Inflammatory macrophage (primary cell): ENCODE measurements at places on chromosomes 16 and 17.

- no peak for DNase-seq
Measured at GRCh38 chr17:9790889-9791876, at the start of gene DHRS7C. TSS of gene DHRS7C (minus strand) at chr17:9791592. CDS start at chr17:9791284, 308 bp downstream.

DNA sequence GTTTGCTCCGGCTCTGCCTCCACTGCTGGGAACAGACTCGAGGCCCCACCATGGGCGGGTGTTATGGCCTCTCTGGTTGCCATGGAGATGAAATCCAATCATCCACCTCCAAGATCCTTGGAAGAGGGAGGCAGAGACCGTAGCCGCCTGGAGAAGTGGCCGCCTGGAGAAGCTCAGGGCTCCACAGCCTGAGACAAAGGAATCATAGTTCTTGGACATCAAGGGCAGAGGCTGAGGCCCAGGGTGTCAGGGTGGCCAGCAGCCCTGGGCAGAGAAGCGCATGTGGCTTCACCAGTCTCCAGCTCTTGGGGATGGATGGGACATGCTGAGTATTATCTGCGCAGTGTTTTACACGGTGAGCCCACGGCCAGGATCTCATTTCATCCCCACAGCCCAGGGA is 36.2 kb downstream of the ABR start:
- DNase-seq, result no peak

DNA sequence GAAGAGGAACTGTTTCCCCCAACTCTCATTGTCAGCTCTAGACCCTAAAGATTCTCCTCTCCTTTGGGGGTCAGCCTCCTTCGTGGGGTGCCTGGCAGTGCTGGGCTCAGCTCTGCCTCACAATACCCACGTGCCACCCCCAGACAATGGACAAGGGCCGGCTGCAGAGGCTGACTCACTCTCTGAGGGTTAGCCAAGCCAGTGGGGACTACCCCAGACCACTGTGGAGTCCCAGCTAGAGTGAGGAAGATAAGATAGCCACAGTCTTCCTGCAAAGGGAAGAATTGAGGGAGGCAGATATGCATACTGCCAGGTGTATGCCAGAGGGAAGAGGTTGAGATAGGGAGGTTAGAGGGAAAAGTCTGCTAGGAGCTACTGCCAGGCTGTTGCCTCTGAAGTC is 13.5 kb upstream of the MTMR4 start:
- DNase-seq, result no peak

DNA sequence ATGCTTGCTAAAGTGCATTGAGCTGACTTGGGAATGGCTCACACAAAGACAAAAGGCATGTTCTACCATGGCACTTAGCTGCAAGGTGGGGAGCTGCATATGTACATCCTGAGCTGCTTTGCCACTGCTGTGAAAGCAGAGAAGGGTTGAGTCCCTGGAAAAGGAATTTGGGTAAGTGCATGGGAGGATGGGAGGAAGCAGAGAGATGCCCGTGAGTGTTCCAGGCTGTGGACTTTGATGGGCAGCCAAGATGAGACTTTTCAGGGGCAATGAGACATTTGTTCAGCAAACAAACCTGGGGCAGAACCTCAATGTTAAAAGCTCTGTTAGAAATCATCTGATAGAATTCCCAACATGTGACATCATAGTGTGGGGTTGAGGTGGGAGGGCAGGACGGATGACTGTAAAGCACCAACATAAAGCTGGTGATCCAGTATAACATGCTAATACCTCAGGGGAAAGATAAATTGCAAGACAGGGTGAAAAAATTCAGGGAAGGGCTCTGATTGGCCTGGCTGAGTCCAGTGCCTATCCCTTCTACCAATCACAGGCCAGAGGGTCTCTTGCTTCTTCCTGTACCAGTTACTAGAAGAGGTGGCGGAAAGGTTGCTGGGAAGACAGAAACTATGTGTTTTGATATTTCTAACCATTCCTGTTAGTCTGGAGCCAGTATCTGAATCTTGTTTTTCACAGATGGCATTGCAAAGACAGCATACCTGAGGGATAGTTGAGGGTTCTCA is 163.2 kb downstream of the UTP18 start:
- no peak for DNase-seq

DNA sequence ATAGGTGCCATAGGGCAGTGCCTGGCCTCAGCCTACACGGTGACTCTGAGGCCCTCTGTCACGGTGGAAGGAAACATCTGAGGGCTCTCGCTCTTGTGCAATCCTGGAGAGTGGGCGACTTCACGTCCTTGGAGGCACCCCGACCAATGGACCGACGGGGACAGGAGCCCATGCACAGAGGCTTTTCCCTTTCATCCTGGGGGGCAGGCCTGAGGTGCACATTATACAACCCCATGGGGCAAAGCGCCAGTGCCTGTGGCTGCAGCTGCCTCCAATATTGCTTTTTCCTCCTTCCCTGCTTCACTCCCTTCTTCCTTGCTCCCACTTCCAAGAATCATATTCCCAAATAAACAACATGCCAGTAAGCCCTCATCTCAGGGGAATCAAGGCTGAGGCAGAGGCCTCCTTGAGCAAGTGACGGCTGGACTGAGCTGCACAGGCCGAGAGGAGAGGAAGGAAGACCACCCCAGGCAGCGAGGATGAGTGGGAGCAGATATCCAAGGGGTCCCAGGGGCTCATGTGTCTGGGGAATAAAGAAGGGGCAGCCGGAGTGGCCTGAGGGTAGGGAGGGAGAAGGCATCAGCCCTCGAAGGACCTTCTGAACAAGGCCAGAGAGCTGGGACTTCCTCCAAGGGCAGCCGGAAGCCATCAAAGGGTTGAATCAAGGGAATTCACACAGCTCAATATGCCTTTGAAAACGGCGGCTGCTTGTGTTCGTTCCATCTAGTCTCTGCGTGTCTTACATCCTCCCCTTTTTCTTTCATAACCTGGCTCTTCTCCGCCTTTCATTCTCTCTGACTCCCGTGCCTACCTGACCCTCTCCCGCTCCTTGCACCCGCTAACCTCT is 42.6 kb upstream of the RPL38 start:
- DNase-seq, result no peak

GRCh38 chr16:51875834-51876600 is 670.9 kb downstream of the TOX3 start:
- no peak for DNase-seq
